Stimulated activated CD4-positive, alpha-beta T cell treated with anti-CD3 and anti-CD28 coated beads, Interleukin-1b, Interleukin-23, amount 100 ng/mL, for 1 hour (primary cell): ENCODE measurements at places on chromosomes 1 and 21.

GRCh38 chr1:15261155-15262002, 14.4 kb downstream of the FHAD1 start:
- no peak for DNase-seq

DNA sequence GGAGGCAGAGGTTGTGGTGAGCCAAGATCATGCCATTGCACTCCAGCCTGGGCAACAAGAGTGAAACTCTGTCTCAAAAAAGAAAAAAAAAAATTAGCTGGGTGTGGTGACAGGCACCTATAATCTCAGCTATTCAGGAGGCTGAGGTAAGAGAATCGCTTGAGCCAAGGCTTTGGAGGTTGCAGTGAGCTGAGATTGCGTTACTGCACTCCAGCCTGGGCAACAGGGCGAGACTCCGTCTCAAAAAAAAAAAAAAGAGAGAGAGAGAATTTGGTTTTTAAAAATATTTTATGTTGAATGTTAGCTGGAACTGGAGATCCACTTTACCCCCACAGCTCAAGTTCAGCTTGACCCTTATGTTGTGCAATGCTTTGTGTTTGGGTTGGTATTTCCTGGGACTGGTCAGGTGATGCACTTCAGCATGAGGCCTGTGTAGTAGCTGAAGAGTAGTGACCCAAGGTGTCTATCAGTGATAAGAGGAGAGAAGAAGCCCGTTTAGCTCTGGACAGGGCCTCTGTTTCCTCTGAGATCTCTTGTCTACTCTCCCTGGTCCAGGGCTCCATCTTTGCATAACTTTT, 36.8 kb upstream of the MACF1 start:
- no peak for DNase-seq

GRCh38 chr1:212979340-212980122, 29.2 kb downstream of the VASH2 start:
- peak; percentile 4 for DNase-seq

- no peak for DNase-seq
Measured at GRCh38 chr1:154957091-154957657, 1.3 kb upstream of the PBXIP1 start.

DNA sequence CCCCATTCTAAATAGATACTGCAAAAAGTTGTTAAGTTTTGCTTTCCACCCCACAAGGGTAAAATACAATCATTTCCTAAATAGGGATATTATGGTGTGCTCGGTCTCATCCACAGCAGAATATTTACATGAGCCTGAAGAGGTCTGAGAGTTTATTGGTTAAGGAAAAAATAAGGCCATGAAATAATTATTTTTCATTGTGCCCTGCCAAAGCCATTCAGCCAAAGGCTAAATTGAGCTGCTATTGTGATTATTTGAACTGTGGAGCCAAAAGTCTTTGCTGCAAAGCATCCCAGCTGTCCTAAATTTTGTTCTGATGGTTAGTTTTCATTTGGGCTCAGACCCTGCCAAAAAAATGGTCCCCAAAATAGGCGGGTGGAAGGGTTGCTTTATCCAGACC, 298.7 kb upstream of the ESRRG start:
- no peak for DNase-seq

GRCh38 chr1:184367427-184368038, 19.3 kb upstream of the C1orf21 start:
- no peak for DNase-seq

DNA sequence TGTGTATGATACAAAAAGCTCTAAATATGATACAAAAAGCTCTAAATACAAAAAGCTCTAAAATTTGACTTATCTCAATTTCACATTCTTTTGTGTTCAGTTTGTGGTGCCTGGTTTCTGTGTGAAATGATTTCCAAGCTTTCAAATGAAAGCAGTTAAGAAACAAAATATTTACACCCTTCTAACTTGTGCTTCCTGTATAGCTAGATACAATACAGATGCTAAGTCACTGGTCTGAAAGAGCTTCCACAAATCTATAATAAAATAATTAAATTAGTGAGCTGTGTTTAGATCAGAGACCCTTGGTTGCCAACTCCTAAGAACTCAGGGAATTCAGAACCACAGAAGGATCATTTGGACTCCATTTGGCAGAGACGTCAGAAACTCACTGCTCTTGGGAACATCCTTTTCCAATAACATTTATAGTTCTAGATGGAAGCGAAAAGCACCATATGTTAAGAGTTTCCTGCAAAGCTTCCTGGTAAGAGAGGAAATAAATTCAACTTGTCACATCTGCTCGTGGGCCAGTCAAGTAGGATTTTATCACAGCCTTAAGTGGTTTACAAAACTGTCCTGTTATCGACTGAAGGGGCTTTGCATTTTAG, 1079.1 kb downstream of the ADGRL2 start:
- no peak for DNase-seq

GRCh38 chr1:172778456-172779455, 119.9 kb downstream of the FASLG start:
- no peak for DNase-seq

GRCh38 chr1:30942326-30942963, 33.9 kb upstream of the SDC3 start:
- no peak for DNase-seq

GRCh38 chr21:38959692-38960061, 153.9 kb downstream of the ETS2 start:
- DNase-seq, result no peak

DNA sequence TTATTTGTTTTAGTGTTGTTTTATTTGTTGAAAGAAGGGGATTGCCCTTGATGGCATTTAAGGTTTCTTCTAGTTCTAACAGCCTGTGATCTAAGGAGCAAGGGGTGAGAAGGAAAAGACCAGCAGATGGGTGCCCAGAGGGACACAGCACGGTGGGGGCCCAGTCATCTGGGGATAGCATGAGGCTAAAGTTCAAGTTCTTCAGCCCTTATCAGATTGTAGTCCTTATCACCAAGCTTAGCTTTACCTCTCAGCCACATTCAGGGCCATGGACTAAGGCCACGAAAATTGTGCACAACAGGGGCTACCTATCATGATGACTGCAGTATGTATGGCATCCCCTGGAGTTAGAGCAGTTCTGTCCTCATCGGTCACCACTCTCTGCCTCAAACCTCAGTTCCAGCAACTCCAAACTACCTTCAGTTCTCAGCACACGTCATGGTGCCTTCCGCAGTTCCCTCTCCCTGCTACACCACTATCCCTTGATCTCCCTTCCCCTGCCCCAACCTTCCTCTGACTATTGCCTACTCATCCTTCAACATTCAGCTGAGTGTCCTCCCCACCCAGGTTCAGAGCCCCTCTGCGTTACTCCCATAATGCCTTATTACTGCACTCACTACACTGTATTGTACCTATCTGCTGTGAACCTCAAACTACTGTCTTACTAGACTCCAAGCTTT, 36.4 kb downstream of the ATF3 start:
- no peak for DNase-seq

GRCh38 chr1:82086739-82087138, 286.0 kb downstream of the ADGRL2 start:
- no peak for DNase-seq
